CD4-positive, CD25-positive, alpha-beta regulatory T cell (primary cell): ENCODE measurements at places on chromosomes 4 and X. TPM values are rescaled to one million over a fixed set of nuclear protein-coding genes. Genes with fewer than 3 reads are reported as not detected.

Gene COL25A1
- not detected for total RNA-seq

Gene NPY2R
- not detected for total RNA-seq

Gene MFSD8
- 31.3 TPM for total RNA-seq

Gene MCUB
- 96.3 TPM for total RNA-seq

- no peak for DNase-seq
Measured at GRCh38 chrX:39757971-39758370, 339.8 kb downstream of the BCOR start.

DNA sequence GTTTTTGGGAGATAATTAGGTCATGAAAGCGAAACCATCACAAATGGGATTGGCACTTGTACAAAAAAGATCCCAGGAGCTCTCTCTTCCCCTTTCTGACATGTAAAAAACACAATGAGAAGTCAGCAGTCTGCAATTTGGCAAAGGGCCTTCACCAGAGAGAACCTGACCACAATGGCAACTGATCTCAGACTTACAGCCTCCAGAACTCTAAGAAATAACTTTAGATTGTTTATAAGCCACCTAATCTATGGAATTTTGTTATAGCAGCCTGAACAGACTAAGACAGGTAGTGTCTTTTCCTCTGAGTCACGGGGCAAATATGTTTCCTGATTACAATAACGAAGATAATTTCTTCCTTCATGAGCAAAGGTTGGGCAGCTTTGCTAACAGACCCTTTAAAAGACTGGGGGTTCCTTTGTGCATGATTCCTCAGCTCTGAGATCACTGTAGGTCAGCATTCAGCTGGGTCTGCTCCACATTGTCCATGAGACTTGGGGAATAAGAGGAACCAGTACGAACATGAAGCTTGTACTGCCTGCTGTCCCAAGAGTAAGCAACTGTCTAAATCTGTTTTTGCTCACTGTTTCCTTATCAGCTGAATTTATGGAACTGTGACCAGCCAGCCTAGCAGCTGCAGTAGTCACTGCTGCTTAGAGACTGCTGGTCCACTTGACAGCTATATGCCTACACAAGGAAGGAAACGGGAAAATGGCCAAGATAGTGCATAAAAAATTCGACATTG, 191.6 kb downstream of the ANAPC10 start:
- DNase-seq: no peak

- DNase-seq: peak; percentile 16
Measured at GRCh38 chr4:184983672-184984356, 34.5 kb upstream of the HELT start.

DNA sequence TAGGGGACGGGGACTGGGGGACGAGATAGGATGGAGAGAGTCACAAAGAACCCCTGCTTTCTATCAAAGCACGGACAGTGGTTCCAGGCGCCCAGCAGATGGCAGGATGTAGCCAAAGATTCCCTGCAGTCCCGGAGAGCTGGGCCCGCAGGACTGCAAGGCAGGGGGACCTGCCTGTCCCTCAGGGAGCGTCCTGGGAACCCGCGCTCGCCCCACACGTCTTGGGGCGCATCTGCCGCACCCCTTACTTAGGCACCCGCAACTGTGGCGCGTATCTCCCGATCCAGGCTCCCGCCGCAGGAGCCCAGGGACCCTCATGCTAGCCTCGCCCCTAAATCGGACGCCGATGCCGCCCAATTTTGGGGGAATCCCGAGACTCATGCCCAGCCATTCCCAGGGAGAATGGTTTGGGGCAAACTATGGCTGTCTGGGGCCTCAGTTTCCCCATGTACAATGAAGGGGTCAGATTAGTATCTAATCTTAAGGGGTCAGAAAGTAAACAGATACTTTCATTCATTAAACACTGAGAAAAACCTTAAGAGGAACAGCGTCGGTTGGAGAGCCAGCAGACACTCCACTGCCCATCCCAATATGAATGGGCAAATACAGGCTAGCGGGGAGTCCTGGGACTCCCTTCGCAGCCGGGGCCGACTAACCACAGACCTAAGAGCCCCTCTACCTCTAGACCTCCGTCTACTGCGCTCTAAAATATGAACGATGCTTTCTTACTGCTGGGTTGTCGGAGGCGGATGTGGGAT, 581 bp upstream of the STK32B start:
- DNase-seq: no peak

GRCh38 chr4:176781739-176782100, 11.0 kb downstream of the VEGFC start:
- no peak for DNase-seq

DNA sequence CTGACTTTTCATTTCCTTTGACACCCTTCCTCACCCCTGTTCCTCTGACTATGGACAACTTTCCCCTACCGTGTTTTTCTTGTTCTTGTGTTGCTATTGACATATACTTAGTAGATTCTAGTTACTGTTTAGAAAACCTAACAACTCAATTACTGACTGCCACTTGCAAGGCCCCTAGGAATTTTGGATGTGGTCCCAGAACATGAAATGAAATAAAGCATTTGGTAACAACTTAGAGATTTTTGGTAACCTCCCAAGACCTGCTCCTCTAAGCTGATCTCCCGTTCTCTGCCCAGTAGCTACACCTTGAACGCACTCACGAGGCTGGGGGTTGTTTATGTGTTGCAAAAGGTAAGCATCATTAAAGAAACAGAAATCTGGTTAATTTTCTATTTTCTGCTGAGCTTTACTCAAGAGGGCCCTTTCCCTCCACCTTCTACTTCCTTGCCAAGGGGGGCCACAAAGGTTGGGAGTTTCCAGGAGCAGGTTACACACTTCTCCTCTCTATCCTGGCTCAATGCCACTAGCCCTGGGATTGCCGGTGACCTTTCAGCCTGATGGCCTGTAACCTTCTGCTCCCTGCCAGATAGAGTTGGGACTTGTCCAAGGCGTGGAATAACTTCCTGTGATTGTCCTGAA, 20.5 kb downstream of the GAB3 start:
- no peak for DNase-seq
